Dermis microvascular lymphatic vessel endothelial cell (primary cell): ENCODE measurements at places on chromosomes 13 and 19. TPM values are rescaled to one million over a fixed set of nuclear protein-coding genes. Genes with fewer than 3 reads are reported as not detected.
A peak's percentile ranks its signal among the peaks of the same experiment; 100 is the strongest.

DNA sequence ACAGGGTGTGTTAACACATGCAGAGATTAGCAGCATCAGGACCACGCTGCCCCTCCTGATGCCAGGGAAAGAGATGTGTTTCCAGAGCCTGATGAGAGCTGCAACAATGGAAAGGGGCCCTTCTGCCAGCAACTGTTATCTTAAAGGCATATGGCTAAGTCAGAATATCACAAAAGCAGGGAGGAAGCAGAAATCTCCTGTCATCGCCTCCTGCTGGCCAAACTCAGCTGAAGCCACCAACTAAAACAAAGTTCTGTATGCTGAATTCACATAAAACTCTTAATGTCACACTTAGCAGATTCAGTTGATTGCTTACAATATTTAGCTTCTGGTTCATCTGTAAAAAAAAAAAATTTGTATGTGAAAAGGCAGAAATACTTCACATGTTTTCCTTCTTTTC lies 178.2 kb downstream of the GPC5 start:
- DNase-seq: no peak

GRCh38 chr13:21511849-21512248 lies 52.7 kb upstream of the ZDHHC20 start:
- DNase-seq: peak; percentile 27

- DNase-seq: peak; percentile 91
These were observed 9.9 kb downstream of the RANBP3 start for GRCh38 chr19:5967994-5968430.

GRCh38 chr19:5828661-5829566 lies 10.6 kb downstream of the FUT6 start:
- DNase-seq: no peak

DNA sequence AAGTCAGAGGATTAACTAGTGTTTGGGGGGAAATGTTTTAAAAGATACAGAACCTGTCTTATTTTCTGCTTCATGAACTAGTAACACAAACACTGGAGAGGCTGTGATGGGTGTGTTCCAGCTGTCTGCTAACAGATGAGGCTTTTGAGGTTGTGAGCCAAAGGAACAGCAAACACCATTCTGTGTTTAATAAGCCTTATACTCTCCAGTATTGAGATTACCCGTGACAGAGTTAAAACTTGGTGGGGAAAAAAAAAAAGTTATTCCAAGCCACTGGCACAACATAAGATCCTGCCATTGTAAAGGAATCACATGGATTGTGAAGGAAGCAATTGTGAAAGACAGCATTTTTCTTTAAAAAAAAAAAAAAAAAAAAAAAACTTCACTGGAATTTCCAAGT lies 48.4 kb downstream of the KCTD12 start:
- peak; percentile 22 for DNase-seq

DNA sequence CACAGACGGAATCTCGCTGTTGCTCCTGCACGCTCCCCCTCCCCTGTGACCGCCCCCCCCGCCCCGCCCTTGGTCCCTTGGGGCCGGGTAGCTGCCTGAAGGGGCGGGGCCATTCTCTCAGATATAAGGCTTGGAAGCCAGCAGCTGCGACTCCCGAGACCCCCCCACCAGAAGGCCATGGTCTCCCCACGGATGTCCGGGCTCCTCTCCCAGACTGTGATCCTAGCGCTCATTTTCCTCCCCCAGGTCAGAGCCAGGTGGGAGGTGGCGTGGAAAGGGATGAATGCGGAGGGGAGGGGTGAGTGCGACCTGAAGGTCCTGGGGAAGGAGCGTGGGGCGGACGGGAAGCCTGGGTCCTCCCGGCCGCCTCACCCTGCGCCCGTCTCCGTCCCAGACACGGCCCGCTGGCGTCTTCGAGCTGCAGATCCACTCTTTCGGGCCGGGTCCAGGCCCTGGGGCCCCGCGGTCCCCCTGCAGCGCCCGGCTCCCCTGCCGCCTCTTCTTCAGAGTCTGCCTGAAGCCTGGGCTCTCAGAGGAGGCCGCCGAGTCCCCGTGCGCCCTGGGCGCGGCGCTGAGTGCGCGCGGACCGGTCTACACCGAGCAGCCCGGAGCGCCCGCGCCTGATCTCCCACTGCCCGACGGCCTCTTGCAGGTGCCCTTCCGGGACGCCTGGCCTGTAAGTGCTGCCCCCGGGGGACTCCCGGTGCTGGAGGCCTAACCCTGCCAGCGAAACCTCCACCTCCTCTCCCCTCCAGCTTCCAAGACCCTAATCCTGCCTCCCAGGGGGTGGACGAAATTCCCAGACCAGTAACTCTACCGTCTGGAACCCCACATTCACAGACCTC lies at the start of gene DLL3:
TSS of gene DLL3 (plus strand) at position 150 of the 845 bp plus-strand sequence. CDS start at position 178, 28 bp downstream.
- DNase-seq: no peak

DNA sequence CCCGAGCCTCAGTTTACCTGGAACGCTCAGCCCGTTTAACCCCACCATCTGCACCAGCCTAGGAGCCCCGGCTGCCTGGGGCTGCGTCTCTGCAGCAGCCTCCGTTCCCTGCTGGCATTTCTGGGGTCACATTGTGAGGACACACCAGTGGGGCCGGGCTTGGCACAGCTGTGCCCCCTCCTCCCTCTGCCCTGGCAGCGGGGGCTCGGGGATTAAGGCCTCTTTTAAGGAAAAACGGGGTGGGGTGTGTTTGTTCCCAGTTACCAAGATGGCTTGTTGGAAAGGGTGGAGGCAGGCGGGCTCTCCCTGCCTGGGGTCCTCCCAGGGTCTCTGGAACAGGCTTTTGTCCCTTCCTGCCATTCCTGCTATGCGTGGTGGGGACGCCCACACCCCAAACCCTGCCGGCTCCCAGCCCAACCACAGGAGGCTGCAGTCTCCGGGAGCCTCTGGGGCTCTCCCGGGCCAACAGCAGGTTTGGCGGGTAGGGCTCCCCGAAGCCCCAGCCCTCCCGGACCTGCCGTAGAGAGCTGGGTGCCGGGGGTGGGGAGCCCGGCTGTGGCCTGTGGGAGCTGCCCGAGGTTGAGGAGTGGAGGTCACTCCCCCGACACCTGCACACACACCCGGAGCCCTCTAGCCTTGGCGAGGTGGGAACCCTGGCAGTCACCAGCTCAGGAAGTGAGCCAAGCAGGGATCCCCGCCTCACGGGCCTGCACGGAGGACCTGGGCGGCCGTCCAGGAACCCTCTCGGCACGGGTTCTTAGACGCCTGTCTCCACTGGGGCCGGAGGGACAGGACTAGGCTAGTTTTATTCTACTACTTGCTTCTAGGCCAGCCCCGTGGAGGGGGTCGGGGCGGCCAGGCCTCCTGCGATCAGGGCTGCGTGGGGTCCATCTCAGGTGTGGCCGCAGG lies 36.9 kb downstream of the GADD45B start:
- no peak for DNase-seq

GRCh38 chr19:19214159-19214490 lies 2.4 kb downstream of the NCAN start:
- no peak for DNase-seq

- DNase-seq: peak; percentile 22
These were observed 20.5 kb upstream of the CACNG8 start for GRCh38 chr19:53942001-53942786.

DNA sequence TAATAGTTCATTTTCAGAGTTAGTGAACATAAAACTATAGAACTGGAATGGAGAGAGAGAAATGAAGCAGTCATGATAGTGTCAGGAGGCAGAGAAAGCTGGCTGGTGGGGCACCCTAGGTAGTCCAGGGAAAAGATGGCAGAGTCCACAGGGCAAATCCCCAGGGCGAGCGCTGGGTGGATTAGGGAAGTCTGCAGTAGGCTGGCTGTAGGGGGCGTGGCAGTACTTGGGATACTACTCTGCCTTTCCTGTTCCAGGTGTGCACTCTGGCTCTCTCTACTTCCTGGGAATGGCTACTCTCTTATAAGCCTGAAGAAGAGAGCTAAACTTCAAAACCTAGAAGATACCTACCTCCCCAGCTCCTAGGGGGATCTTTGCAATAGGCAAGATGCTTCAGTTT lies 232.9 kb upstream of the SLC10A2 start:
- no peak for DNase-seq

- peak; percentile 47 for DNase-seq
These were observed 2.9 kb upstream of the PTOV1 start for GRCh38 chr19:49847731-49848696.

GRCh38 chr19:30178721-30179402 lies 193.3 kb upstream of the ZNF536 start:
- DNase-seq: no peak

DNA sequence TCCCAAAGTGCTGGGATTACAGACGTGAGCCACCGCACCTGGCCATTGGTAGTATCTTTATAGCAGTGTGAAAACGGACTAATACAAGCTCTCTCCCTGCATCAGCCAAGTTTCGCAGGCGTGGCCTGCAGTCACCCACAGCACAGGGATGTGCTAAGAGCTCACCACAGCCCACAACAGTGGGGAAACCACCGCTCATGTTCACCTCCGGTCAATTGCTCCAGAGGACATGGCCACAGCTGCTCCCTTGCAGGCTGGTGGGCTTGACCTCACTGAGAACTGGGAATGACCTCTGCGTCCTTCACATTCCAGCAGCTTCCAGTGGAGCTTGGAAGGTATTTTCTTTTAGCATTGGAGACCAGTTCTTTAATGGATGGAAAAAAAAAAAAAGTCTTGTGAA lies 156.4 kb downstream of the KCTD15 start:
- no peak for DNase-seq

GRCh38 chr13:83634601-83635000 lies 247.7 kb downstream of the SLITRK1 start:
- no peak for DNase-seq

DNA sequence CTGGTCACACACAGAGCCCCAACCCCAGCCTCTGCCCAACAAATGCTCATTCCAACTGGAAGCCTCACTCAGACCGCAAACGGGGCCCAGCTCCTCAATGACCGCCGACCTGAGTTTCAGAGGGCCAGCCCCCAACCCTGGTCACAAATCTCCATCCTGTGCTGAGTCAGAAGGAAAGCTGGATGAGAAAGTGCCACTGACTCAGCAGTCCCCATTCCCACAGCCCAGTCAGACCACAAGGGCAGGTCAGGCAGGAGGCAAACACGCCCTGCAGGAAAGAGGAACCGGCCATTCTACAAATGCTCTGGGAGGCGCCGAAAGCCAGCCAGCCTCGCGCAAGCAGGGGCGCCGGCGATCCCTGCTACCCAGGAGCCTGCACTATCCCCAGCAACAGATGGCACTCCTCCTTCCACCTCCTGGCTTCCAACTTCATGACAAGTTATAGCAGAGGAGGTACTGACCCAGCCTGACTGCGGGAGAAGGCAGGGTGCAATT lies 14.1 kb upstream of the PRKD2 start:
- DNase-seq: peak; percentile 93

- peak; percentile 63 for DNase-seq
These were observed 118.2 kb downstream of the SIPA1L3 start for GRCh38 chr19:38024992-38025908.

- no peak for DNase-seq
These were observed 120.6 kb downstream of the COL4A1 start for GRCh38 chr13:110186231-110186855.

DNA sequence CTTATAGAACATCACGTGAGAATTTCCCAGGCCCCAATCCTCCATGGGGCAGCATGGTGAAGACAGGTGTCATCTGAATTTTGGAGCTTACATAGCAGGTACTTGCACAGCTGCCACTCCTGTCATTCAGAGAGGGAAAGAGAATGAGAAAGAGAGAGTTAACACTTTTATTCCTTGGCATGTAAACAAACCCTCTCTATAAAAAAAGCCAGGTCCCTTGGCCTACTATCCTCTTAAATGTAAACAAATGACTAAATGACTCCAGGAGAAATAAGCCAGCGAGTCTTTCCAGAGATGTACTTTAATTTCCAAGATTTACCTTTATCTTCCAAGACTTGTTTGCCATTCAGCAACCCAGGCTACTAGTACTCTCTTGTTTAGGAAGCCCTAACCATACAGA lies 195.3 kb upstream of the HTR2A start:
- DNase-seq: no peak

DNA sequence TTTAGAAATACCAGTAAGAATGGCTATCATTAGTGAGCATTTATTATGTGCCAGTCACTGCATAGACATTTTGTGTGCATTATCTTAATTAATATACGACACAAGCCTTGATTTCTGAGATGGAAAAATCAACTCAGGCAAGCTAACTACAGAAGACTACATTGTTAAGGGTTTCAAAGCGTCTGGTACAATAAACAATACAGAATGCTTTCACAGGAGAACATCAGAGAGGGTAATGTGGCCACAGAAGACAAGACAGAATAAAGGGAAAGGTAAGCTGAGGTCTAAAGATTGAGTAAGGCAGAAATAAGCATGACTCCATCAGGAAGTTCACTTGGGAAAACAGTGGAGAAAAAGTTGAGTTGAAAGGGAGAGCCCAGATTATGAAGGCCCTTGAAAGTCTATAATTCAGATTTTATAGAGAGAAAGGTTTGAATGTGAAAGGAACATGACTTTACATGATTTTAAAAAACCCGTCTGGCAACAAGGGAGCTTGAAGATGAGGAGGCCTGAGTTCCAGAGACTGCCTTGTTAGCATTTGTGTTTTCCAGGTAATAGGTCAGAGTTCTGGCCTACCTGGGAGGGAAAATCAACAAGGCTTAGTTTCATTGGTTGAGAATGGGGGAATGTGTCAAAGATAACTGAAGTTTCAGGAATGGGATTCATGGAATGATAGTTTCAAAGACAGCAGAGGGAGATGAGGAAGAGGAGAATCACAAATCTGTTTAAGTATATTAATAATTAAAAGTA lies 1.8 kb upstream of the MBNL2 start:
- DNase-seq: no peak

DNA sequence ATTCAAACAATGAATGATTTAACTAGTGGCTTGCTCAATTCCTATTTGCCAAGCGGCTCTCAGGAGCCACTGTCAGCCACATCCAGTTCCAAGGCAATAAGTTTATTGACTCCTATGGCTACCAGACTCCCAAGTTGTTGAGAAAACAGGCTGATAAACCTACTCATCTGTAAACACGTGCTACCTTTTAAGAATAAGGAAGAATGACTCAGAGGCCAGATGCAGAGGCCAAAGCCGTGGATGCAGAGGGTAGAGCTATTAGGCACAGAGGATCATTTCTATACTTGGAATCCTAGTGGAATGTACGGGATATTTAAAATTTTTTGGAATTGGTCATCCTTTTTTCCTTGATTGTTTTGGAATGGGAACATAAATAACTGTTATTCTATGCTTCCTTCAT lies 1921.1 kb downstream of the OLFM4 start:
- no peak for DNase-seq

GRCh38 chr19:10551698-10552301 lies 8.1 kb downstream of the ATG4D start:
- no peak for DNase-seq

GRCh38 chr19:48466561-48467325 lies 2.4 kb upstream of the CYTH2 start:
- no peak for DNase-seq

The IZUMO2 gene
- not detected in 2 replicates for total RNA-seq

The ATP8B3 gene
- total RNA-seq: 0.76 and 0.90 TPM in 2 replicates

The WDR88 gene
- total RNA-seq: not detected in 2 replicates

The DOCK6 gene
- total RNA-seq: 56.1 and 92.4 TPM in 2 replicates

The ZNF763 gene
- total RNA-seq: 1.2 and 1.6 TPM in 2 replicates

The C19orf67 gene
- not detected in 2 replicates for total RNA-seq

The IGFL1 gene
- total RNA-seq: not detected in 2 replicates

The ZNF793 gene
- 0.39 and 1.0 TPM in 2 replicates for total RNA-seq

The COL4A2 gene
- total RNA-seq: 626 and 1,224 TPM in 2 replicates

The BCKDHA gene
- total RNA-seq: 35.8 and 49.2 TPM in 2 replicates
